ENCODE measurements at places on chromosomes 11 and 22. TPM values are rescaled to one million over a fixed set of nuclear protein-coding genes. Genes with fewer than 3 reads are reported as not detected.

The OLFML1 gene
- not detected for total RNA-seq

The MS4A8 gene
- total RNA-seq: not detected

The GAL gene
- 6.1 TPM for total RNA-seq

The ST14 gene
- not detected for total RNA-seq

The RASL10A gene
- 1.9 TPM for total RNA-seq

The CEND1 gene
- 0.40 TPM for total RNA-seq

The CPT1B gene
- total RNA-seq: 3.6 TPM

The ASRGL1 gene
- total RNA-seq: 30.5 TPM

The OR56B4 gene
- total RNA-seq: not detected

The OMP gene
- 0.80 TPM for total RNA-seq

All from endothelial cell of umbilical vein (primary cell).